ENCODE measurements at places on chromosomes 3 and 15. TPM values are rescaled to one million over a fixed set of nuclear protein-coding genes. Genes with fewer than 3 reads are reported as not detected.
A peak's percentile ranks its signal among the peaks of the same experiment; 100 is the strongest.

TEX55 gene
- not detected for total RNA-seq

SMCO1 gene
- total RNA-seq, result not detected

GRCh38 chr3:184880276-184881019 is 68.5 kb downstream of the VPS8 start:
- DNase-seq, result peak; percentile 67
- H3K4me1 ChIP-seq, result no peaks in the 10 kb centered on the region
- H3K27me3 ChIP-seq, result no peaks in the 10 kb centered on the region
- H3K4me3 ChIP-seq, result no peak overlapping the region
- H3K36me3 ChIP-seq, result peaks cover 4% of the 10 kb centered on the region
- no peak overlapping the region for H3K27ac ChIP-seq

- no peaks in the 10 kb centered on the region for H3K4me1 ChIP-seq
- no peak for DNase-seq
- H3K27ac ChIP-seq, result no peak overlapping the region
Observed at GRCh38 chr3:22959593-22959992, 243.5 kb upstream of the UBE2E2 start.

GRCh38 chr3:66723231-66723630 is 222.4 kb upstream of the LRIG1 start:
- no peak overlapping the region for H3K4me3 ChIP-seq
- peak overlapping the region; percentile 46 for H3K27ac ChIP-seq
- H3K27me3 ChIP-seq, result no peaks in the 10 kb centered on the region
- peaks cover 7% of the 10 kb centered on the region for H3K4me1 ChIP-seq
- DNase-seq, result peak; percentile 10

DNA sequence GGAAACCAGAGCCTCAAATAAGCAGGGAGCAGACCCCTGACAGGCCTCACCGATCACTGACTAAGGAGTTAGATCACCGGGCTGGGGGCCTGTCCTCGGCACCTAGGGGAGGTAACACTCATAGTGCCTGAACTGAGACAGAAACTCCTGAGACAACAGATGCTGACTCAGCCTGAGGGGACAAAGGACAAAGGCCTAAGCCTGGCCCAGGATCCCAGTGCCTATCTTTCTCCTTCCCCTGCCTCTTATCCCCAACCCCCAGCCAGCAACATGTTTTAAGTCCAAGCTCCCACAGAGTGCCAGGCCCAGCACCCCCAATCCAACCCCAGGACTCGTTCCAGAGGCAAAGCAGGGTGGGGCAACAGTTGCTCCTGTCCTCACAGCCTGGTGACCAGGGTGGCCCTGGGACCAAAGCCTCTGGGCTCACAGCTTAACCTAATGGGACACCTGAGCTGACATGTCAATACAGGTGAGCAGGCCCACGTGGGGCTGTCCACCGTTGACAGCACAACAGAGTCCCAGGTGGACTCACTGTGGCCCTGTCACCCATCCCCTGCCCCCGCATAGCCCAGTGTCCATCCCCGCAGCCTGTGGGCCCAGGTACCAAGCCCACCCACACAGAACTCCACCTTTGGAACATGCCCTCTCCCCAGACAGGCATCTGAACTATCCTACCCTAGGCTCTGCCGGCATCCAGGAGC is 37.4 kb downstream of the ADCY5 start:
- no peak for DNase-seq
- H3K4me3 ChIP-seq, result no peak overlapping the region
- H3K36me3 ChIP-seq, result no peaks in the 10 kb centered on the region
